Right renal pelvis (tissue), 4 donors: ENCODE measurements at places on chromosomes 13 and 19. TPM values are rescaled to one million over a fixed set of nuclear protein-coding genes. Genes with fewer than 3 reads are reported as not detected.

DNA sequence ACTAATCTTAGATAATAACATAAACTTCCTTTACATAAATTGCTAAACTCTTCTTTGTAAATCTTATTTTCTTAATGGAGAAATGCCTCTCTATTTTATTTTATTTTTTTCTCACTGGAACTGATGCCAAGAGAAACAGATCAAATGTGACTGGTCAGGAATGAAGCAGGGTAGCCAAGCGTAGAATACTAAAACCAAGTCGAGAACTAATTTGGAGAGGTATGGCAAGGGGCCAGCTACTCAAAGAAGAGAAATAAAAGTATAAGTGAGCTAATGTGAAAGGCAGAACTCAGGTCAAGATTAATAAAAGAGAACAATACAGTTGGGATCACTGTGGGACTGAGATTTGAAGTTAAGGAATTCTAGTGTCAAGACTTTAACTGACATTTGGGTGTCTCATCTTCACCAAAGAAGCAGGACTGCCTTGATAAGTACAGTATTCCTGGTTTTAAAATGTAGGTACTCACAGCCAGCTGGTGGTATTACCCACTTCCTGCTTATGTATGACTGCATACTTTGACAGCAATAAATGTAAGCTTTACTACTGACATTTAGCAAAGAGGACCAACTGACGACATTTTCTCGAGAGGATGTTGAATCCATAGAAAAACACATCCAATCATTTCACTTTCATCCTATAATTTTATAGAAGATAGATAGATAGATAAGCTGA lies 1192.2 kb downstream of the EFNB2 start:
- peak; percentile 53 for DNase-seq

- no peak for DNase-seq
These were observed 10.7 kb downstream of the PPP1R37 start for GRCh38 chr19:45103508-45104319.

GRCh38 chr19:52734331-52734892 lies 432 bp downstream of the ZNF611 start:
- no peak for DNase-seq

GRCh38 chr13:112635323-112635722 lies 47.4 kb upstream of the TUBGCP3 start:
- no peak for DNase-seq

DNA sequence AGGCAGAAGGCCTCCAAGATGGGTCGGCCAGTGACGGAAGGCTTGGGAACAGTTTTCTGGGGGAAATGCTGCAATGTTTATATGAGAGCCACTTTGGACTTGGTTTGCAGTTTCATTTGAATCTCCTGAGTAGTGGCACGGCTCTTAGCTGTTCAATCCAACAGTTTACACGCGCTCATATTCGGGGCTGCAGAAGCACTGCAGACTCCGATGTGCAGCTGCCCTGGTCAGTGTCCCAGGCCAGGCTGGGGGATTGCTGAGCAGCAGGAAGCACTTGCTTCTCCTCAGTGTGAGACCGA lies 31.7 kb downstream of the CEBPG start:
- DNase-seq = no peak

- no peak for DNase-seq
These were observed 183.7 kb upstream of the LSM14A start for GRCh38 chr19:33988601-33989000.

RXFP2 gene
- 0.24 TPM for polyA plus RNA-seq

GRCh38 chr13:45374917-45375316 lies 33.9 kb upstream of the TPT1 start:
- DNase-seq = no peak

- DNase-seq = no peak
These were observed 669.3 kb downstream of the LIG4 start for GRCh38 chr13:107545946-107546502.

C13orf42 gene
- polyA plus RNA-seq = 0.44 TPM

PLPP2 gene
- polyA plus RNA-seq = 4.3 TPM

DNA sequence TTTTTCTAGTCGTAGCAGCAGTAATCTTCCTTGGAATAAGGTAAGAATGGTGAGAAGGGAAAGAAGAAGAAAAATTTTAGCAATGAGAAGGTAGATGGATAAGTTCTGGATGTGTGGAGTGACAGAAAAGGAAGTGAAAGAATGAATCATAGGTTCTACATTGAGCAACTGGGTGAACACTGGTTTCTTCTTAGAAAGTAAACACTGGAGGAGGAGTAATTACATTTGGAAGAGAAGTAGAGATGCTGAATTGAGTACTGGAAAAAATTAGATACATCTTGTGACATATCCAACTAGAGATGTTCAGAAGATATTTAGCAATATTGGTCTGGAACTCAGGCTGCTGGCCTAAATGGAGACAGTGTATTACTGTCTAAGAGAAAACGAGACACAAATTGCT lies 148.5 kb downstream of the GPC5 start:
- DNase-seq = no peak

ALOX5AP gene
- polyA plus RNA-seq = 5.6 TPM

DNA sequence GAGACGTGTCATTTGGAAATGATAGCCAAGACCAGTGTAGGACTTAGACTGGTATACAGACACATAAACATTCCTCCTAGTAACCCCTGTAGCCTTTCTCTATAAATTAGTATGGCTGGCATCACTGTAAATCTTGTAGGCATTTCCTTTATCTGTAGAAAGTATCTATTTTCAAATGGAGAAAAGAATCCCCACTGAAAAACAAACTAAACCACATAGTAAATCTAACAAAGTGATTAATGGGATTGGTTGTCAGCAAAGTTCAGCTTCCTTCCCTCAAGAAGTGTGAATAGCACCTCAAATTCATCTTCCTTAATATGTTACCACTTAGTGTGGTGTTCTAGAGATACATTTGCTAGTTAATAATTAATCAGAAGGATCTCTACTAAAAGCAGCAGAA lies 119.4 kb upstream of the NBEA start:
- no peak for DNase-seq

PRTN3 gene
- polyA plus RNA-seq = 0.50 TPM

GRCh38 chr13:113758651-113759524 lies at the start of gene TMEM255B:
TMEM255B (plus strand) TSS chr13:113759226; CDS start chr13:113759270, 44 bp downstream.
- DNase-seq = no peak

DNA sequence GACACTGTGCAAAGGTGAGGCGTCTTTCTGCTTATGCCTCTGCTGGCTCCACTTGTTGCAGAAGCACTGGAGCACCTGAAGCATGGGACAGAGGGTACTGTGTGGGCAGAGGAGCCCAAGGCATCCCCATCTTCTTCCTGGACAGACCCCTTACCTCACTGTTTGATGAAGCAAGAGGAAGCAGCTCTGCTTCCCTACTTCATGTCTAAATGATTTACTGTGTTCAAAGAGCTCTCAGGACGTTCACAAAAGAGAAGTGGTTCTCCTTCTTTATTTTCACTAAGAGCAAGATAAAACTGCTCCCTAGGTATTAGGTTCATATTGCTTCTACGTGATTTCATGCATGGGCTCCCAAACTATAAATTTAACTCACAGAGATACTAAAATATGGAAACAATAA lies 1635.4 kb upstream of the SLC10A2 start:
- DNase-seq = no peak

DNA sequence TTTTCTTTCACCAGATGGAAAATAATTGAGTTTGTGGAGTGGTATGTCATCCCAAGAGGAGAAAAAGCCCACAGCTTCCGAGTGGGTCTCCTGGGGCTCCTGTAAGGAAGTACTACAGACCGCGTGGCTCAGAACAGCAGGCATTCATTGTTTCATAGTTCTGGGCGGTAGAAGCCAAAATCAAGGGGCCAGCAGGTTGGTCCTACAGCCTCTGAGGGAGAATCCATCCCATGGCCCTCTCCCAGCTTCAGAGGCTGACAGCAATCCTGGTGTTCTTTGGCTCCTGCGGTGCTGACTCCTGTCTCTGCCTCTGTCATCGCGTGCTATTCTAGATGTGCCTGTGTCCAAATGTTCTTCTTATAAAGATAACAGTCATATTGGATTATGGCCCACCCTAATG lies 362.6 kb downstream of the FGF14 start:
- DNase-seq = no peak

KISS1R gene
- 0.38 TPM for polyA plus RNA-seq

BRSK1 gene
- 14.1 TPM for polyA plus RNA-seq

CYP4F2 gene
- polyA plus RNA-seq = not detected
